ENCODE measurements at places on chromosomes 1 and 21.

DNA sequence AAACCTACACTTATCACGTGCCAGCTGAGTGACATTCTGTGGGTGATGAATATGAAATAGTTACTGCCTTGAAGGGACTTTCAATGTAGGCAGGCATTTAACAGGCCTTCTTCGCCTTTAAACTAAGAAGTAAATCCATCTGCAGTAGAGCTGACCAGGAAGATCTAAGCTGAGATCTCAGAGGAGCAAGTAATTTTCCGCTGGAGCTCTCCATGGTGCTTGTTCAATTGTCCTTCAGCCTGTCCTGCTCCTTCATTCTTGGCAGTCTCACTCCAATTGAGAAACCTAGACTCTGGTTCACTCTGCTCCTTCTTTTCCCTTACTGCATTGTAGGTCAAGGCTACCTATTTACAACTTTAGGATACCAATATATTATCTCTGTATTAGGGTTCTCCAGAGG lies 183.5 kb downstream of the HMCN1 start:
- DNase-seq: no peak

DNA sequence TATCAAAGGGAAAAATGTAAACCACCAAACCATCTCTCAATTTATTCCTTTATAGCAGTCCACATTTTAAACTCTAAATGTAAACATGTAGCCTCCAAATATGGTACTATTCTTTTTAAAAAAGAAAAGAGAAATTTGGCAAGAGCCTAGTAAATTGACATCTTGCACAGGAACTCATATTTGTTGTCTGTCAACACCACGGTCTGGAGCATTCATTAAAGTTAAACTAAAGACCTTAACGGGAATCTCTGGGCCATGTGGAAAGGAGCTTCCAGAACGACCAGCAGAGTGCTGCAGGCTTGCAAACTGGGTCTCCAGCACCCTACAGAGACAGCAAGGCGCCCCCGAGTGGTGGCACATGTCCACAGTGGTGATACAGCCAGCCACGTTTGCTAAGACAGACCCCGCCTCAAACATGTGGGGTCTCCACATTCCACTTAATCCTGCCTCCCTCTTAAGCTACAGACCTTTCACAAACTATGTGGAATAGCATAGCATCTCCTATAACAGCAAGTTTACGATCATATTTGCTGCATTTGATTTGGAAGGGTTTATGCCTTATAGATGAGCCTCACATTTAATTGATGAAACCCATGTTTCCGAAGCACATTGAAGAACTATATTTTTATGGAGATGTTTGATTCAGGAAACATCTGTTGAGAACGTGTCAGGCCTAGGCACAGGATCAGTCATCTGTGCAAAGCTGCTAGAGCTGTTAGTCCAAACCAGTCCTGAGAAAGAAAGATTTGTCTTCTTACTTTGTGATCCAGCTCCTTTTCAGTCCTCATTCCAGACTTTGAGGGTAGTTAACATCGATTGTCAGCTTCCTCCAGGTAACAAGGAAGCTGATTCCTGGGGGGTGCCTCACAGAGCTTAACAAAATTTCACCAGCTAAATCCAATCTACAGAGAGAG lies 96.4 kb upstream of the BACE2 start:
- no peak for DNase-seq

DNA sequence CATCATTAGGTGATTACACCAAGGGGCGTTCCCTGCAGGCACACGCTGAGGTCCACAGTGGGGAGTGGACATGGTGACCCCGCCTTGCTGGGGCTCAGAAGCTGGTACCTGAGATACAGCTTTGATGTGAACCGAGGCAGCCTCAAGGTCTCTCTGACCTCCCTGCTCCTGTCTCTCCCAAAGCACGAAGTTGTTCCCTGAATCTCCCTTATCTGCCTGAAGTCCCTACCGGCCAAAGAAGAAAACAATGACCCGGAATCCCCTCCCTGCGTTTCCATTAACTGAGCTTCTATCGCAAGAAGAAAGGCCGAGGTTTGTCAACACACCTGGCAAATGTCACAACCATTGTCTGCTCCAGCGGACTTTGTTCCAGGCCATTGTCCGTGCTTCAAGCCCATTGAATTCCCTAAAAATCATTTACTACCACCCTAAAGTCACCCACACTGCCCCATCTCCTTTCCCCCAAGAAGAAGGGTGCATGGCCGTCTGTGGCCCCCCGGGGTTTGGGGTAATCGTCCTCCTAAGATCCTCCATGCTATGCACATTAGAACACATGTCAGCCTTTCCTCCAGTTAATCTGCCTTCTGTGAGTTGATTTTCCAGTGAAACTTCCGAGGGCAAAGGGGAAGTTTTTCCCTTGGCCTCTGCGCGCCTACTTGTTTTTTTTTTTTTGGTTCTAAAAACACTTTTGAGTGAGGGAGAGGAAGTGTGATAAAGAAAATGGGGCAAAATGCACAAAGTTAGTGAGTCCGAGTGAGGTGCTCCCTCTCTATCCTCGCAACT lies 48.1 kb upstream of the COL18A1 start:
- DNase-seq: no peak

- no peak for DNase-seq
Observed at GRCh38 chr1:218312509-218312908, 27.4 kb downstream of the RRP15 start.

DNA sequence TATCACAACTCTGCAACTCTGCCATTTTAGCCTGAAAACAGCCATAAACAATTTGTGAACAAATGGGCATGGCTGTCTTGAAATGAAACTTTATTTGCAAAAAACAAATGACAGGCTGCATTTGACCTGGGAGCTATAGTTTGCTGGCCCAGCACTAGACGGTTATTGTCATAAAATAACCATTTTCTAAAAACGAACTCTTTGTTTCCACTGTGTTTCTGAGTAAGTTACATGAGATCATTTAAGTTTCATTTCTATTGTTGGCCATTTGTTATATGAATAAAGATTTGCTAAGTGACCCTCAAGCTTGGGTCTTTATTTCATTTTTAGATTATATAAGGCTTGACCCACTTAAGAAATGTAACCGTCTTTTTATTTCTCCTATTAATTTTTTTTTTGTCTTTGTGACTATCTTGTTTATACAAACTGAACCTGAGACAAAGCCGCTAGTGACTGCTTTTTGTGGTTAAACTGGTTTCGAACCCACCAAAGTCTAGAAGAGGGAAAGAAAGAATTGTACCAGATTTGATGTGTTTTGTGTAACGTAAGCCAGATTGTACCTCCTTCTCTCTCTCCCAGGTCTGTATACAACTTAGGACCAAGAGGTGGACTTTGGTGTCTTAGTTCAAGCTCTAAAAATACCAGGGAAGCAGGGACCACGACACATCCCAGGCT lies 12.9 kb upstream of the KCNJ15 start:
- DNase-seq: no peak

DNA sequence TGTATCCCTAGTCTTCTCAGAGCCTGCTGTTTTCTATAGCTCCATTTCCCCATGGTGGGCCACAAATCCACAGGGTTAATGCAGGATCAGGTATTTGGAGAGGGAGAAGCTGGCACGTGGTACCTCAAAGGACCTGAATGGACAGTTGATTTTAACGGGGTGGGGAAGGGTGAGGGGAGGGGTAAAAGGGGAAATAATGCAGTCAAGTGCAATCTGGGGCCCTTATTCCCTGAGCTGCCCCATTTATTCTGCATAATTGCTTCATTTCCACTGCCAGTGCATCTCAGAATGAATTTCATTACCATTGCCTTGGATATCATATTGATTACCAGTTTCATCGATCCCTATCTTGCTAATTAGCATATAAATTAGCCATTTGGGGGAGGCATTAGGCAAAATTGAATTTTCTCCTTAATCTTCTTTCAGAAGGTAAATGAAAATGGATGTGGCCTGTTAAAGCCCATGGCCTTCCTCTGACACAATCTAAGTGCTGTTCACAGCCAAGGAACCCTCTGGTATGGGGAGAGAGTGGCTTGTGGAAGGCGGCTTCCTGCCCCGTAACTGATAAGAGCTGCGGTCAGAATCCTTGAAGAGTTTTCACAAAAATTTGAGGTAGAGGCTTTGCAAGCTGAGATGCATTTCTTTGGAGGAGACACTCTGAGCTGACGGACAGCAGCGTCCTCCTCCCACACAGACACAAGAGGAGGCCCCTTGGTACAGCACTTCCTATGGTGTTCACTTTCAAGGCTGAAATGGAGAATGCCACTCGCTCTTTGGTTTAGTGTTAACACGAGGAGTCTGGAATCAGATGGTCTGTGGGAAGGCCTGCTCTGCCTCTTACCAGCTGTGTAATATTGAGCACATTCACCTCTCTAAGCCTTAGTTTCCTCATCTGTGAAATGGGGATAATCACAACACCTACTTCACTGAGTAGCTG lies 34.4 kb downstream of the PHC2 start:
- DNase-seq: no peak

DNA sequence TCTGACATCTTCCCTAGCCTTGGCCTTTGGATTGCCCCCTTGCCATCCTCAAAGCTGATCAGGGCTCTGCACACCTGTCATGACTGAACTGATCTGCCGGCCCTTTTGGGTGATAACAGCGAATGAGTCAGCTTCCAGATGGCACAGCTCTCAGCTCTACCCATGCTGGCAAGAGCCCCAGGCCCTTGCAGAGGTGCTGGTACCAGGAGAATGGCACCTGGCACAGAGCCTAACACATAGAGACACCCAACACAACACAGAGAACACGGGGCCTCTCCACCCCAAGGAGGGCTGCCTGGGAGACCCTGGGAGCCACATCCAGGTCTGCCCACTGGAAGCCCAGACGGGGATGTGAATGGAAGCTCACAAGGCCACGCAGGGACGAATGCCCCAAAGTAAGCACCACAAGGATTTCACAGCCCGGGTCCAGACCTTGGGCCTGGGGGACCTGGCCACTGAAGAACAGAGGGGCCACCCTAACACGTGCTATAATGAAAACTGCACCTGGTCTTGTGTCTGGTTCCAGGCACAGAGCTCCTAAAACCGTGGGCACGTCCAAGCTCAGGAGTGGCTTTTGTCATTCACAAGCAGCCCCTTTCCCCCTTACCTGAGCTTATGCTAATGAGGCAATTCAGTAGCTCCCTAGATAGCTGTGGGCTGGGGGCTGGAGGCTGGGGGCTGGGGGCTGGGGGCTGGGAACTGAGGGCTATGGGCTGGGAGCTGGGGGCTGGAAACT lies 160.5 kb downstream of the NPHP4 start:
- DNase-seq: no peak

- no peak for DNase-seq
Observed at GRCh38 chr1:159014003-159014571, 4.4 kb downstream of the IFI16 start.

GRCh38 chr1:206709772-206710459 lies 25.2 kb downstream of the MAPKAPK2 start:
- DNase-seq: no peak

GRCh38 chr1:178664278-178664677 lies 60.8 kb upstream of the RALGPS2 start:
- no peak for DNase-seq

GRCh38 chr1:163427279-163427678 lies 105.5 kb downstream of the NUF2 start:
- DNase-seq: no peak

GRCh38 chr1:6627841-6628545 lies 3.3 kb downstream of the THAP3 start:
- no peak for DNase-seq

DNA sequence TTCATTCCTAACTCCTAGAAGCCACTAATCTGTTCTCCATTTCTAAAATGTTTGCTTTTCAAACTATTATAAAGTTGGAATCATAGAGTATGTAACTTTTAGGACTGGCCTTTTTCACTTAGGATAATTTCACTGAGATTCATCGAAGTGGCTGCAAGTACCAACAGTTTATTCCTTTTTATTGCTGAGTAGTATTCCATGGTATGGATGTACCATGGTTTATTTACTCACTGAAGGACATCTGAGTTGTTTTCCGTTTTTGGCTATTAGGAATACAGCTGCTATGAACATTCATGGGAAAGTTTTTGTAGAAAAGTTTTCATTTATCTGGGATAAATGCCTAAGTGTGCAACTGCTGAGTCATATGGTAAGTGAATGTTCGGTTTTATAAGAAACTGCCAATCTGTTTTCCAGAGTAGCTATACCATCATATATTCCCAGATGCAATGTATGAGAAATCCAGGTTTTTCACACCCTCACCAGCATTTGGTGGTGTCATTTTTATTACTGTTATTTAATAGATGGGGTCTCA lies 66.3 kb downstream of the SLC27A3 start:
- no peak for DNase-seq

DNA sequence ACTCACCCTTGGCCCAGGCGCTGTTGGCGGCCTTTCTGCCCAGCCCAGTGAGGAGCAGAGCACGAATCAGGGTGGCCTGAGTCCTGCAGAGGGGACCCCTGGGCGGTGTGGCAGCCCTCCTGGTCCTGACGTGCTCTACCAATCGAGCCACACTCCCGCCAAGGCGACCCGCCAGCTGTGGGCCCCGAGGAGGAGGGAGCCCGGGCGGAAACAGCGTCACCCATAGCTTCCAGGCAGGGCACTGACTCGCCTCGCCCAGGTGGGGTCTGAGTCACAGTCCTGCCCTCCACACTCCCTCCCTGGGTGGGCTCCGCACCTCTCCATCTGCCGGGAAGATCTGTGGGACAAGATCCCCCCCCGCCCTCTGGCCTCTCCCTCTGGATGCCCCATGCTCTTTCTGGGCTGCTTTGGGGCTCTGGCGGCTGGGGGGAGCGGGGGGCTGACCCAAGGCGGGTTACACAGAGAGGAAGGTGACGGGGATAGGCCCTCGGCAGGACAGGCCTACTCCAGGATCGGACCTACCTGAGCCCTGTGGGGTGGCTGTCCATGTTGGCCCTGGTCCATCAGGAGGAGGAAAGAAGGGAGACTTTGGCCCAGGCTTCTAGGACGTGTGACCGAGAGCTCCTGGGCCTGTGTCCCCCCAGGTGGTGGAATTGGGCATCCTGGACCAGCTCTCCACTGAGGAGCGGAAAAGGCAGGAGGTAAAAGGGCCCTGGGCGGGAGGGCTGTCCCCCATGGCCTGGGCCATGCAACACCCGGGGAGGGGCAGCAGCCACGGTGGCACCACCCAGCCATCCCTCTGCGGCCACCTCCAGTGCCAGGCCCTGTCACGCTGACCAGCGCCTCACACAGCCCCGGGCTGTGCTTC lies 14.0 kb downstream of the ARHGEF16 start:
- no peak for DNase-seq

DNA sequence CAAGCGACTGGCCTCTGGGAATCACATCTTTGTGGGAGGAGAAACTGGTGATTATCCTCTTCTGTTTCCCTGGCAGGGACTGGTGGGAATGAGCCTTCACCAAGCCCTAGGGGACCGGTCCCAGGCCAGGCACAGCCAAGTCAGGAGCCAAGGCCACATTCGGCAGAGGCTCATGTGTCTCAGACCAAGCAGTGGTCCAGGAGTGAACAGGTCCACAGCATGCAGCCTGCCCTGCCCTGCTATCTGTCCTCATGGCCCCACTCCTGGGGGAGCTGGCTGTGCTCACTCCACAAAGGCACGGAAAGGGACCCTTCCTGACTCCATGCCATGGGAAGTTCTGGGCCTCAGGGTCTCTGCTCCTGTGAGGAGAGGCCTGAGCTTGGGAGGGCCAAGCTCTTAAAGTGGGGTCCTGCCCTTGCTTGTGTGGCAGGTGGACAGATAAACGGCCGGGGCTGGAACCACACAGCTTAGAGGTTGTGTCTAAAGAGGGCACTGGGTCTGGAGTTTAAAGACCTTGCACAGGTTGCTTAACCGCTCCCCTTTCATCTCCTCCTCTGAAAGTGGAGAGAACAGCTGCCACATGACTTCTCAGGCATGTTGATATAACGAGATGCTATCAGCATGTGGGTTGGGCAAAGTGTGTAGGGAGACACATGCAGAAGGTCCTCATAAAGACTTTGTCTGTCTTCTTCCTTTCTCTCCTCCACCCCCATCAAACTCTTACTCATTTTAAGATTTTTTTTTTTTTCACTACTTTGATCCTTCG lies 57.5 kb downstream of the CASQ2 start:
- no peak for DNase-seq

GRCh38 chr1:112988367-112988766 lies 32.4 kb upstream of the SLC16A1 start:
- no peak for DNase-seq

- no peak for DNase-seq
Observed at GRCh38 chr1:34055818-34056217, 109.2 kb downstream of the CSMD2 start.

Measured in NCI-H1436 treated with DMSO at 0.1 percent for 48 hours (cell line).